Breast epithelium (tissue), 4 donors: ENCODE measurements at places on chromosomes 16 and 17. TPM values are rescaled to one million over a fixed set of nuclear protein-coding genes. Genes with fewer than 3 reads are reported as not detected.

DNA sequence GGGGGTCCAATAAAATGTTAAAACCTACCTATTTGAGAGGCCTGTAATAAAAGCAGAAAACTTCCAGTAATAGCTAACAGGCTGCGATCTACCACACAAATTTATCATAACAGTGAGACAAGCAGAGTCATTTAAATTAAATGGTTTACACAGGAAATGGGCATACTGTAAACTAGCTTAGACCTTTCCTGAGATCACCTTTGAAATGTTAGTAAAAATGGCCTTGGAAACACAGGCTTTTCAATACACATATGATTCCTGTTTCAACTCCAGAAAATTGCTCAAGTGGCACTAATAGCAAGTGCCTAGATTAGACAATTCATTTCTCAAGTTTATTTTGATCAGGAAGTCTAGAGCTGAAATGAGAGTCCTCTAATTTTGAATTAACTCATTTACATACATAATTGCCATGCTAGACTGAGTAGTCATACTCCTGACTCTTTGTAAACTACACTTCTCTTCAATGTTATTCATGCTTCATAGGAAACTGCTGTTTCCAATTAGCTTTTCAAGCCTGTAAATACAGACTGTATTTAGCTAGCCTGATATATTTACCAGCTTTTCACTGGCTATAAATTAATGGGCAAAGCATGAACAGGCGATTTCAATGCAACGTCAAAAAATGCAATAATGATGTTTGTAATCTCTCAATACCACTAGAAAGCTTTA, 43.3 kb downstream of the PARN start:
- peaks cover 14% of the 10 kb centered on the region for H3K36me3 ChIP-seq
- no peak overlapping the region for H3K27ac ChIP-seq
- no peaks in the 10 kb centered on the region for H3K4me1 ChIP-seq
- no peaks in the 10 kb centered on the region for H3K27me3 ChIP-seq

SCN4A gene
- 16.7 TPM for total RNA-seq

DNA sequence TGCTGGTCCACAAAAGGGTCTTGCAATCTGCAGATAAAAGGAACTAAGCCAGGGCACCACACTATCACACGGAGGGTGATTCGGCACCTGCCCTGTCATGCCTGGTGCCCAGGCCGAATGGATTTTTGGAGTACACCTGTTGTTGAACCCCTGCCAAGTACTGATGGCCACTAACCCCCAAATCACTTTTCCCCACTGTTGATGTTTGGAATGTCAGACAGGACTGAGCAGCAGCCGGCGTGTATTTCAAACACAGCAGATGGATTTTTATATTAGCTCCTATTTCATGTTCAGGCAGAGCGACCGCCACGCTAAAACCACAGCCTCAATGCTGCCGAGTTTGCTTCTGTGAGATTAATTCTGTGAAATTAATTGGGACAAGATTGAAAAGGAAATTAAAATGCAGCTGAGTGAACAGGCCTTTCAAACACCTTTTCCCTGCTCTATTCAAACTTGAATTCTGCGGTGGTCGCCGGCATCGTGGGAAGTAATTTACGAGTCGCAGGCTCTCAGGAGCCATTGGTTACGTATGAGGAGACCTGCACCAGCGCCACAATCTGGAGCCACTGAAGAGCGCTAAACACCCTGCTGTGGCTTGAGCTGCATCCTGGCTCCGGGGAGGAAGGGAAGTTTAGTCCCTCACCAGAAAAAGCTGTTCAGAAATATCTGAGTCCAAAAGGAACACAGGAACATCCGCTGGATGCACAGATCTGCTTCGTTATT, 48.5 kb downstream of the SNX11 start:
- no peaks in the 10 kb centered on the region for H3K27me3 ChIP-seq
- no peaks in the 10 kb centered on the region for H3K4me1 ChIP-seq
- H3K4me3 ChIP-seq, result no peak overlapping the region
- DNase-seq, result no peak

DNA sequence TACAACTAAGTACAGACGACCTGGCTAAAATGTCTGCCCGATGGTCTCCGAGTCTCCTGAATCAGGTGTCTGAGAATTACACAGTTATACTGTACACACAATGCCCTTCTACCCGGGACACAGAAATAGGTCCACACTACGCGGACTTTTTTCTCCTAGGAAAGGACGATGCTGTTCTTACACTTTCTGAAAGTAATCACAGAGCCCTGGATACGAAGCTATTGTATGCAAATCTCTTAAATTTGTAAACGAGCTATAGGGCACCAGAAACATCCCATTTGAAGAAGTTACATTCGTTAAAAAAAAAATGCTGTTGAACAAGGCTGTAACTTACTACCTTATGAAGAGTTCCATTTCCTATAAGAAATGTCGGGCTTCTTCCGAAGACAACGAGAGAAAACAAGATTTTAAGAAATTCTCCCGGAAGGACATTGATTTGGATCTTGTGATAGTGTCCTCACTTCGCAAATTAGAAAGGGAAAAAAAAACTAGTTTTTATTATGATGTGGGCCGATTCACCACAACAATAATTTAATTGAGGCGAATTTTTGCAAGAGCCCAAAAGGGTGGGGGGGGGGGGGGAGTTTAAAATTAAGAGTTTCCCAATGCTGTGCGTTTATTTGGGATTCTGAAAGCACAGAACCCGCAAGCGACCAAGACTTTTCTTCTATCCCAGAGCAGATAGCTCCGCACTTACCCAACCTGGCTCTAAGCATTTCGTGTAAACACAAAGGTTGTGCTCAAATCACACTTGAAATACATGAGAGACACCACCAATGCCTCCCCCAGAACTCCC, 1.5 kb upstream of the SOX9 start:
- H3K36me3 ChIP-seq, result no peaks in the 10 kb centered on the region
- H3K4me1 ChIP-seq, result no peaks in the 10 kb centered on the region
- H3K27ac ChIP-seq, result peak overlapping the region; percentile 93
- DNase-seq, result no peak
- peaks cover 20% of the 10 kb centered on the region for H3K27me3 ChIP-seq

HAS3 gene
- 10.5 TPM for total RNA-seq

GRCh38 chr17:56918916-56919315, 5.1 kb upstream of the TRIM25 start:
- H3K4me1 ChIP-seq, result no peaks in the 10 kb centered on the region
- no peak overlapping the region for H3K27ac ChIP-seq
- no peaks in the 10 kb centered on the region for H3K36me3 ChIP-seq

- no peaks in the 10 kb centered on the region for H3K36me3 ChIP-seq
- H3K27ac ChIP-seq, result no peak overlapping the region
- DNase-seq, result no peak
- H3K4me1 ChIP-seq, result no peaks in the 10 kb centered on the region
- H3K4me3 ChIP-seq, result no peak overlapping the region
These were observed 204.8 kb upstream of the COX10 start for GRCh38 chr17:13864521-13864920.

- H3K4me3 ChIP-seq, result no peak overlapping the region
- H3K36me3 ChIP-seq, result no peaks in the 10 kb centered on the region
- no peaks in the 10 kb centered on the region for H3K4me1 ChIP-seq
- no peak overlapping the region for H3K27ac ChIP-seq
- DNase-seq, result no peak
These were observed 21.2 kb upstream of the PHAF1 start for GRCh38 chr16:67088551-67088950.

SMIM5 gene
- total RNA-seq, result 0.48 TPM

GRCh38 chr17:79617740-79618382, 7.0 kb upstream of the RBFOX3 start:
- no peaks in the 10 kb centered on the region for H3K36me3 ChIP-seq
- peak overlapping the region; percentile 15 for H3K4me3 ChIP-seq
- H3K27me3 ChIP-seq, result peaks cover 65% of the 10 kb centered on the region
- H3K4me1 ChIP-seq, result no peaks in the 10 kb centered on the region

DNA sequence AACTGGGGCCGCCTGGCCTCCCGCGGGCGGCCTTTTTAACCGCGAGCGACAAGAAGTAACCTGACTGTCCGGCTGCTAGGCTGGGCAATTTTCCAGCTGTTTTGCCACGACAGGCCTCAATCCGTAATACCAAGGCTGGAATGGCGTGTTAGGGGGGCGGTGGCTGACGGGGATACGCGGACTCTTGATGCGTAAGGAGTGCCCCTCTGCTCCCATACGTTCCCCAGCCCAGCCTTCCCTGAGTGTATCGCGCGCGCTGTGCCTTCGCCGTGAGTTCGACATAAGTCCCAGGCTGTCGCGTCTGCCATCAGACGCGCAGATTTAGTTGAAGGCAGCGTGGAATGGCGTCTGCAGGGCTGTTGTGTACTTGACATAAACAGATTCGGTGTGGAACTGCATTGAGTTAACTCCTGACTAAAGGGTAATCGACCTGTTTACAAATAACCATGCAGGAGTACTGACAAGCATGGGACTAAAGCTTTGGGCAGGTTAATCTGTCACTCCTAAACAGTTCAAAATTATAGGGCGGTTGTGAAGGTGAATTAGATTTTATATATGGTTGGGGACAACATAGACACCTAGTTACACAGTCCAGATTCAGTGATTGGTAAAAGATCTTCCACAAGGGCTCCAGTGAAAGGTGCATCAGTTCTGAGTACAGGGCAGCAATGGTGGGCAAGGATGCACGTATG, 16.6 kb upstream of the ERN1 start:
- peak overlapping the region; percentile 73 for H3K4me3 ChIP-seq
- peaks cover 3% of the 10 kb centered on the region for H3K4me1 ChIP-seq
- peak; percentile 84 for DNase-seq
- H3K27ac ChIP-seq, result peak overlapping the region; percentile 94

DNA sequence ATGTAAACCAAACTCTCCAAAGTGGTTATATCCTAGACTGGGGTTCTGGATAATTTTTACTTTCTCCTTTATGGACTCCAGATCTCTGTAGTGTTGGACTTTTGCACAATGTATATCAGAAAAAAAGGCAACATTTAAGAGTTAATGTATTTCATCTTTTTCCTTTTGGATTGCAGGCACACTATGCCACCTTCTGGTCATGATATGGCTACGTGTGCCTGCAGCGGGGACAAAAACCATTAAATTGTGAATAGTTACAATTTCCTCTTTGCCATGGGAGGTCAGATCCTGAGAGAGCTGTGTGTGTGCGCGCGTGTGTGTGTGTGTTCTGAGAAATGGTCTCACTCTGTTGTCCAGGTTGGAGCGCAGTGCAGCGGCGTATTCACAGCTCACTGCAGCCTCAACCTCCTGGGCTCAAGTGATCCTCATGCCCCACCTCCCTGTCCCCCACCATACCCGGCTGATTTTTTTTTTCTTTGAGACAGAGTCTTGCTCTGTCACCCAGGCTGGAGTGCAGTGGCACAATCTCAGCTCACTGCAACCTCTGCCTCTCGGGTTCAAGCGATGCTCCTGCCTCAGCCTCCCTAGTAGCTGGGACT, 4.3 kb upstream of the SGF29 start:
- no peaks in the 10 kb centered on the region for H3K36me3 ChIP-seq
- no peaks in the 10 kb centered on the region for H3K27me3 ChIP-seq
- DNase-seq, result no peak
- H3K27ac ChIP-seq, result no peak overlapping the region
- H3K4me3 ChIP-seq, result no peak overlapping the region

GRCh38 chr16:84088695-84089395, 27.9 kb downstream of the MBTPS1 start:
- H3K4me1 ChIP-seq, result no peaks in the 10 kb centered on the region
- peaks cover 10% of the 10 kb centered on the region for H3K36me3 ChIP-seq
- no peaks in the 10 kb centered on the region for H3K27me3 ChIP-seq
- H3K4me3 ChIP-seq, result no peak overlapping the region

DNA sequence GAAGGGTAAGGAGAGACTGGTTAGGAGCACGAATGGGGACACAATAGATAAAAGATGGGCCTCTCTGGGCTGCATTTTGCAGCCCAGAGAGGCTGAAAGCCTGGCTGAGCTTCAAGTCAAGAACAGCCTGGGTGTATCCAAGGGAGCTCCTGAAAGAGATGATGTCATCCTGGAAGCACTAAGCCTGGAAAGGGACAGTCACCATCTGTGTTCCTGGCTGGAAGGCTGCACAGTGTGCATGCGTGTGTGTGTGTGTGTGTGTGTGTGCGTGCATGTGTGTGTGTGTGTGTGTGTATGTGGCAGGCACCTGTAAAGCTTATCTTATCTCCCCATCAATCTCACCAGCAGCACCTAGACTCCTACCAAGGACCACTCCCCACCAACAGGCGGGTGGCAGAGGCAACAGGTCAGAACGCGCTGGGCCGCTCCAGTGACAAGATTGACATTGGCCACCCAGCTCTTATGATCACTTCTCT, 44.1 kb downstream of the COG7 start:
- H3K4me1 ChIP-seq, result no peaks in the 10 kb centered on the region
- no peak overlapping the region for H3K4me3 ChIP-seq
- peak; percentile 43 for DNase-seq

GRCh38 chr16:11259655-11260595, 3.9 kb upstream of the SOCS1 start:
- peaks cover 8% of the 10 kb centered on the region for H3K4me1 ChIP-seq
- DNase-seq, result no peak
- no peaks in the 10 kb centered on the region for H3K36me3 ChIP-seq
- H3K27me3 ChIP-seq, result no peaks in the 10 kb centered on the region

DNA sequence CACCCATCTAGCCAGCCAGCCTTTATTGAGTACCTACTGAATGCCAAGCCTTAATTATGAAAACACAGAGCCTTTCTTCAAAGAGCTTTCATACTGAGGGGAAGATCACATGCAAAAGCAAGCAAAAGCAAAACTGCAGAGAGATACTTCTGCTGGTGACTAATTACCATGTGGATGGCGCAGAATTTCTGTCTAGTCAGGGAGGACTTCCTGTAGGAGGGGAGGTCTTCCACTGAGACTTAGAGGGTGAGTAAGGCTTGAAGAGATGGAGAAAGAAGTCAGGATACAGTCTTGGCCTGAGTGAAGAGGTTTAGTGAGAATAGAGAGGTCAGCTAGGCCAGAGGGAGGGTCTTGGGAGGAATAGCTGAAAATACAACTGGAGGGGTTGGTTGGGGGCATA, 53.9 kb upstream of the CCL2 start:
- DNase-seq, result no peak
- H3K27ac ChIP-seq, result no peak overlapping the region
- no peaks in the 10 kb centered on the region for H3K4me1 ChIP-seq
- H3K4me3 ChIP-seq, result no peak overlapping the region

RHBDL1 gene
- total RNA-seq, result 1.0 TPM

SBK1 gene
- total RNA-seq, result 1.5 TPM

DNA sequence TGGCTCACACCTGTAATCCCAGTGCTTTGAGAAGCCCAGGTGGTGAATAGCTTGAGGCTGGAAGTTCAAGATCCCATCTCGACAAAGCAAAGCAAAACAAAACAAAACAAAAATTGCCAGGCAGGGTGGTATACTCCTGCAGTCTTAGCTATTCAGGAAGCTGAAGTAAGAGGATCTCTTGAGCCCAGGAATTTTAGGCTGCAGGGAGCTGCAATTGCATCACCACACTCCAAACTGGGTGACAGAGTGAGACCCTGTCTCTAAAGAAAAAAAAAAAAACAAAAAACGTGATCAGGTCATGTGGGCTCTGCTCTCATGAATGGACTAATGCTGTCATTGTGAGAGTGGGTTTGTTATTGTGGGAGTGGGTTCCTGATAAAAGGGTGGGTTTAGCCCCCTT, 409.1 kb downstream of the NPIPA7 start:
- no peak overlapping the region for H3K27ac ChIP-seq
- H3K4me1 ChIP-seq, result no peaks in the 10 kb centered on the region
- H3K36me3 ChIP-seq, result no peaks in the 10 kb centered on the region

APOBR gene
- 3.1 TPM for total RNA-seq
